Stimulated activated naive CD4-positive, alpha-beta T cell treated with Interleukin-2 at 50 U/mL for 16 hours (primary cell): ENCODE measurements at places on chromosomes 3 and 15.

DNA sequence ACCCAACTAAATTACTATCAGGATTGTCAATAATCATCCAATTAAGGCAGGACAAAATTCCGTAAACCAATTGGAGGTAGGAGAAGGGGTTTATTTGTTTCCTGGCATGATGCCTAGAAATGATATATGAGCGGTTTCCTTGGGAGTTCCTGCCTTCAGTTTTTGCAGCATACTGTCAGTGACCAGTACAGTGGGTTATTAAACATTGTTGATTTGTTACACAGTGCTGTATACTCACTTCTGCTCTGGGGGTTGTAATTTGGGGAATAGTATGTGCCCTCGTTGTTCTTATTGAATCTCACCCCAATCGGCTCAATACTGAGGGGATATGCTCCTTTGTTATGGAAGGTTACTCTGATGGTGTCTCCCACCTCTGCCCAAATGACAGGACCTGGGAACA is 22.2 kb downstream of the CP start:
- no peak for DNase-seq

DNA sequence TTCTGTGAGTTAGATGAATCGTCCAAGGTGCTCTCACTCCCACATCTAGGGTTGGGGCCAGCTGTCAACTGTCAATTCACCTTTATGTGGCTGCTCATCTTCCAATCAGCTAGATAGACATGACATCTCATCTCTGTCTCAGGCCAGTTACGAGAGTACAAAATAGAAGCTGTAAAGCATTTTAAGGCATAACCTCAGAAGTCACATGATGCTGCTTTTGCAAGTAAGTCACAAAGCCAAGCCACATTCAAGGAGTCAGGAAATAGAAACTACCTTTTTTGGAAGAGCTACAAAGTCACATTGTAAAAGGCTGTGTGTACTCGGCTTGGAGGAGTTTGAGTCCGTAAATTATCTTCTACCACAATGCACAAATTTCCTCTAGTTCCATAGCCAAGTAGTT is 5.1 kb upstream of the CCR1 start:
- DNase-seq: no peak

- no peak for DNase-seq
Measured at GRCh38 chr3:102374863-102375634, 59.8 kb upstream of the ZPLD1 start.

DNA sequence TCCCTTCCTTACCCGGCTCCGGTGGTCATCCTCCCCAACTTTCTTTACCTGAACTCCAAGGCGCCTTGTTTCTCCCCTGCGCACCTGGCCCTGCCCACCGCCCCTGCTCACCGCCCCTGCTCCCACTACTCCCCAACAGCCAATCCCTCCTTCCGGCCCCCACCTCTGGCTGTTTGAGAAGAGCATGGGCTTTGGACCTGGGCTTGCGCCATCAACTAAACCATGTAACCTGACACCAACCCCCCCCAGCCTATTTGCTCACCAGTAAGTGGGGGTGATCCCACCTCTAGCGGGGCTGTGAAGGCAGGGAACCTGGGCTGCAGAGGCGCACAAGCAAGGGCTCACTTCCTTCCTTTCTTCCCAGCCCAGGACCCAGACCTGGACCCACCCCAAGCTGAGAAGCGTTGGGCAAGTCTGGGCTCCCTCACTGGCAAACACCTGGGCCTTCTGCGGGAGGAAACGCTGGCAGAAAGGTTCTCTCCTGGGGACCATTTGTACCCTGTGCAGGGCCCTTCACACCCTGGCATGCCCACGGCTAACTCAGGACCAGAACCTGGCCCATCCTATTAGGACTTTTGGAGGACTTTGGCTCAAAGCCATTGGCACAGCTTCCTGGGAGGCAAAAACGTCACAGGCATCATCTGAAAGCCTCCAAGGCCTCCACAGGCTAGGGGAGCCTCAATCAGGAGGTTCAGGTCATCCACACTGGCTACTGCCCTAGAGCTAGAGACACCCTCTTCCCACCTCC is at the start of gene PLXNB1:
TSS of gene PLXNB1 (minus strand) at position 127 of the 748 bp plus-strand sequence. CDS start 5,475 bp downstream, outside the sequence.
- DNase-seq: no peak

- no peak for DNase-seq
Measured at GRCh38 chr3:147654827-147655226, 245.7 kb downstream of the ZIC1 start.

- no peak for DNase-seq
Measured at GRCh38 chr15:91369823-91370222, 269.8 kb downstream of the SV2B start.

DNA sequence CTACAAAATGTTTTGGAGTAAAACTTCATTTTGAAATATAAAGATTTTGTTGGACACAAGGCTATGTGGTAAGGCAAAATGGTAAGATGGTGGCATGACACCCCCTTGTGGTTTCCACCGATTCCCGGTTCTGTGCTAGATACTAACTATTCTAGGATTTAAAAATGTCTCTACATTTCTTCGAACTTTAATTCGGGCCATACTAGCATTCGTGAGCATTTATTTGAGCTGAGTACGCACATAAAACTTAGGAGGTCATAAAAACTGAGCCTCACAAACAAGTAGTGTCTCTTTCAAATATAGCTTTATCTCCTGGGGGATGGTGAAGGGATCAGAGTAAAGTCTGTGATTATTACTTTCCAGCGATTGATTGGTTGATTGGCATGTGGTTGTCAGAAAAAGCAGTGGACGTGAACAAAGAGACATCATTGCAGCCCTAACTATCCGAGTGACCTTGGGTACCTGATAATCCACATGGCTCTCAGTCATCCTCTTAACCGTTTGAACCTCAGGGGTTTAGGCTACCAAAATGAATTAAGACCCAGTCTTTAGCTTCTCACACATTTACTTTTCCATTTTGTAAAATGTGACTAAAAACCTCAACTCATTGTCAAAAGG is 1.1 kb upstream of the ZNF639 start:
- DNase-seq: no peak

- no peak for DNase-seq
Measured at GRCh38 chr15:101293122-101293521, 1.9 kb downstream of the SNRPA1 start.

- DNase-seq: no peak
Measured at GRCh38 chr3:101325393-101326134, 5.2 kb upstream of the IMPG2 start.

GRCh38 chr3:132593947-132594323 is 3.1 kb upstream of the ACKR4 start:
- DNase-seq: no peak

DNA sequence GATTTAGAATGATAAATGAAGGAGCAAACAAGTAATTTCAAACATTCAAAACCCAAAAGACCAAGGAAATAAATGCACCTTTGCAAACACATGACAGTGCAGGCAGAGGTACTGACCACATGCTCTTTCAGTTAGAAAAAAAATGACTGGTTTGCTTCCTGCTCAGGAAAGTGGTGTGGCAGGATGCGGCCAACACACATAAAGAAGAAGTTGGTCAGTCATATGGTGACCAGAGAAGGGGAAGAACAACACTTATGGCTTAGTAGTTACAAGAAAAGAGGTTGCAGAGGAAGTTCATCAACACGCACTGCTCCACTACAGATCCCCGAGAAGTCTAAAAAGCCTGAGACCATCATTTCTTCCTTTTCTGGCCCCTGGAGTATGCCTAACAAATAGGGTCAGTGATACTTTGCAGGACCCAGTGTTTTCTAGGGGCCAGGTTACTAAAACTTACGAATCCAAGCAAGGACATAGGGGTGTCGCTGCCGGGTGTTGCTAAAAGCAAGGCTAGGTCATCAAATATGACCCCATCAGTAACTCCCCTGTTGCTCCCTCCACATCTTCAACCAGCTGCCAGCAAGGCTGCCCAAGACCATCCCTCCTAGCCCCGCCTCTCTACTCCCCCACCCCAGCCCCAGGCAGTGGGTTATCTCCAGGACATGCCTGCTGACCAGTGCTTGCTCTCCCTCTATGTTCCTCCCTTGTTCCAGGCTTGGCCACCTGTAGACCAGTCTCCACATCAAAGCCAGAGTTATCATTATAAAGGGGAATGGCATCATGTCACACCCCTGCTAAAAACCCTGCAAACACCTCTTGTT is 11.2 kb downstream of the ATP8B4 start:
- no peak for DNase-seq

GRCh38 chr3:42229942-42230688 is 35.9 kb downstream of the CCK start:
- no peak for DNase-seq

DNA sequence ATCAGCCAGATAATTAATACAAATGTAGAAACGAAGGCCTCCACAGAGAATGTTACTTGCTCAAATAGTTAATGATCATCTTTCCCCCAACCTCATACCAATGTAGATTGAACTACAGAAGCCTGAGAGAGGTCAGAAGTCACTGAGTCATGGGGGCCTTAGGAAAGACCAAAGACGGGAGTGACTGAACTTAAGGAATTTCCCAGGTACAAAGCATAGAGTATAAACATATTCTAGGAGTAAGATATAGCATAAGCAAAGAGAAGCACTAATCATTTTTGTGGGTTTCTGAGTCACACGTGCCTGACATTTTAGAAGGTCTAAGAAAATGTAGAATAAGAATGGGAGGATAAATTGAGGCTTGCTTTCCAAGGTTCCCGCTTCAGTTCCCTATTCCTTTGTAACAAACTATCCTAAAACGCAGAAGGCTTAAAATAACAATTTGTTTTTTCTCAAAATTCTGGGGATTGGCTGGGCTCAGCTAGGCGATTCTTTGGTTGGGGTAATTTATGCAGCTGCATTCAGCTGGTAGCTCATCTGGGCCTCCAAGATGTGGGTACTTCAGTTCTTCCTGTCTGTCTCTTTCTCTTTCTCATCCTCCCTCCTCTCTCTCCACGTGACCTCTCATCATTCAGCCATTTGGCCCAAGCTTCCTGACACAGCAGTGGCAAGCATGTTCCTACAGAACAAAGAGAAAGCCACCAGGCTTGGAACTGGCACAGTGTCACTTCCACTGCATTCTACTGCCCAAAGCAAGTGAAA is 422.6 kb downstream of the FOXP1 start:
- no peak for DNase-seq

DNA sequence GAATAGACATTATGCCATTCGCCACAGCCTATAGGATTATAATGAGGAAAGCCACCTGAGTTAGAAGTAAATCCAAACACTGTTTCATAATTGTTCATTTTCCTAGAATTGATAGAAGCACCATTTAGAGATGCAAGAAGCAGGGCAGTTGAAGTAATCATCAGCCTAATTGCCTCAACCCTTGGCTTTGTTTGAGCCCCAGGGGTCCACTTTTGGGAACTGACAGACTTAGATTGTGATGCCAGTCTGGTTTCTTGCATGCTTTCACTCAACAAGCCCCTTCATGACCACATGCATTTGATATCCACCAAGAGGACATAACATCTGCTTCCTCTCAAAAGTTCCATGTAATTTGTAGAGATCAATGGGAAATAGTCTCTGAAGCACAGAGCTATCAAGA is 97.2 kb upstream of the COL8A1 start:
- DNase-seq: no peak

DNA sequence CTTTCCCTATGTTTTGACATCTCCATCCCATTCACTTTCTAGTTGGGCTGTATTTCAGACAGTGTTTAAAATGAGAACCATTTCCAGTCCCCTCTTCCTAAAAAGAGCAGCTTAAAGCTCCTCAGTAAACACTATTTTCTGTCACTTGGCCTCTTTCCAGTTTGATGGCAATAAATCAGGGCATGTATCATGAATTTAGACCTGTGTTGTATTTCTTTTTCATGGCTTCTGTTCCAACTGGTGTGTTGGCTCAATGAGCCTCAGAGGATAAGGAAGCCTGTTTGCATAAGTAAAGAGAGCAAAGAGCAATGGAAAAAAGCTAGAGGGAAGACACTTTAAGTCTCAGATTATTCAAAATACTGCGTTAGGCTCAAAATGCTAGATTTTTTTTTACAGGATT is 7.2 kb downstream of the CCDC80 start:
- DNase-seq: no peak

- DNase-seq: no peak
Measured at GRCh38 chr3:61093364-61093763, 157.9 kb downstream of the FHIT start.

- DNase-seq: no peak
Measured at GRCh38 chr3:64380546-64380945, 155.3 kb upstream of the PRICKLE2 start.

DNA sequence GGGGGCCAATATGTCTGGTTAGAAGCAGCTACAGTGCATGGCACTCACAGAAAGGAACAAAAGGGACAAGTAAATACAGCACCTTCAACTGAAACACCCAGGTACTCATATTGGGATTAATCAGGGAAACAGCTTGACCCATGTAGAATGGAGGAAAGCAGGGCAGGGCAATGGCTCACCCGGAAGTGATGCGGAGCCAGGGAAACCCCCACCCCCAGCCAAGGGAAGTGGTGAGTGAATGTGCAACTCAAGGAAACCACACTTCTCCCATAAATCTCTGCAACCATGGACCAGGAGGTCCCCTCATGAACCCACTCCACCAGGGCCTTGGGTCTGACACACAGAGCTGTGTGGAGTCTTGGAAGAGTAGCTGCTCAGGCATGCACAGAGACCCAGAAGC is 117.1 kb downstream of the MTHFS start:
- DNase-seq: peak; percentile 1

DNA sequence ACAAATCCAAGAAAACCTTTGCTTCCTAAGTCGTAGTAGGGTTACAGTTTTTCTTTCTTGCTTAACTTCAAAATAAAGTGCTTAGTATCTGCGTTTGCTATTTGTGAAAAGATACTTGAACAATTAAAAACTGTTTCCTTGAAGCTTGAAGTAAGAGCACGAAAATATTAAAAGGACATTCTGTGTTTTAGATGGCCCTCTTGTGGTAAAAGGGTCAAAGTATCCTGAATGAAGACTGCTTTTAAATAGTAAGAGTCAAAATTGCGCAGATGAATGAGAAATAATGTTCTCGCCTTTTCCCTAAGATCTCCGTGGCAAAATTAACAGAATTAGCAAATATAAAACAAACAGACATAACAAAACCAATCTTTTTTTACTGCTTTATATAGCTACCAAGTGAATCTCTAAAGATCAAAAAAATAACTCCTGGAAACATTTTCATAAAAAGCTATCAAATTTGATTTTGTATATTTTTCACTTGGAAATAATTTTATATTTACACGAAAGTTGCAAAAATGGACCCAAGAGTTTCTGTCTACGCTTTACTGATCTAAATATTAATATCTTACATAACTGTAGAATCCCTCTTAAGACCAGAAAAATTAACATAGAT is 175.4 kb downstream of the MBNL1 start:
- no peak for DNase-seq

DNA sequence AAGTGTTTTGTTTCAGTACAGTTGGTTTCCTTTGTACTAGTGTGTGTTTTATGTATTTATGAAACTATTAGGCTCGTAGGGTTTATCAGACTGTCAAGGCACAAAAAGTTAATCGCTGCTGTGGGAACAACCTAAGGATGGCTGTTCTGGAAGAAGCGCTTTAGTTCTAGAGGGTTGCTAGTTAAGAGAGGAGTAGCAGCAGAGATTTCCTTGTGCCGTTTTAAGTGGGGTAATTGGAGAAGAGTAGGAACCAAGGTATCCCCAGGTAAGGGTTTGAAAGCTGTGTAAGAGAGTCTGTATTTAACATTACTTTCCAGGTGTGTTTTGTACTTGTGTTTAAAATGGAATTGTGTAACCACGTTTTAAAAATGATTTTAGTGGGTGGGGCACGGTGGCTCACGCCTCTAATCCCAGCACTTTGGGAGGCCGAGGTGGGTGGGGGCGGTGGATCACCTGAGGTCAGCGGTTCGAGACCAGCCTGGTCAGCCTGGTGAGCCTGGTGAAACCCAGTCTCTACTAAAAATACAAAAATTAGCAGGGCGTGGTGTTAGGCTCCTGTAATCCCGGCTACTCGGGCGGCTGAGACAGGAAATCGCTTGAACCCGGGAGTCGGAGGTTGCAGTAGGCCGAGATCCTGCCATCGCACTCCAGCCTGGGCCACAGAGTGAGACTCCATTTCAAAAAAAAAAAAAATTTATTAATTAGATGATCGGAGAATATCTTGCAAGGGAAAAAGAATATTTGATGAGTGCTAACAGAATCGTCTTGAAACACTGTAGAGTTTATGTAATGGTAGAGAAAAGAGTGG is 2.6 kb downstream of the MORF4L1 start:
- no peak for DNase-seq
